ENCODE measurements at places on chromosomes 4 and X.

- DNase-seq = no peak
Measured at GRCh38 chrX:109343671-109344070, 138.2 kb downstream of the GUCY2F start.

DNA sequence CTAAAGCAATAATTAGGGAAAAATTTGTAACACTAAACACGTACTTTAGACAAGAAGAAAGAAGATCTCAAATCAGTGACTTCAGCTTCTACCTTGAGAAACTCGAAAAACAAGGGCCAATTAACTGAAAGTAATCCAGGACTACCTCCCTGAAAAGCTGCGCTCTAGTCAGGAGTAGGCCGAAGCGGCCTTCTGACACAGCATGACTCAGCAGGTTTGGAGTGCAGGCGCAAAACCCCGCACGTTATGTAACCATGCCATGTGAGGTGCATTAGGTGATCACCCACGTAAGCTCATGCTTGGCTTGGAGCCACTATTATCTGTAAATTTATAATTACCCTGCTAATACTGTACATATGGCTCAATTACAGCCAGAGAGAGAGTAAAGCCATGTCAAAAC is 52.8 kb upstream of the CCDC149 start:
- DNase-seq = no peak

DNA sequence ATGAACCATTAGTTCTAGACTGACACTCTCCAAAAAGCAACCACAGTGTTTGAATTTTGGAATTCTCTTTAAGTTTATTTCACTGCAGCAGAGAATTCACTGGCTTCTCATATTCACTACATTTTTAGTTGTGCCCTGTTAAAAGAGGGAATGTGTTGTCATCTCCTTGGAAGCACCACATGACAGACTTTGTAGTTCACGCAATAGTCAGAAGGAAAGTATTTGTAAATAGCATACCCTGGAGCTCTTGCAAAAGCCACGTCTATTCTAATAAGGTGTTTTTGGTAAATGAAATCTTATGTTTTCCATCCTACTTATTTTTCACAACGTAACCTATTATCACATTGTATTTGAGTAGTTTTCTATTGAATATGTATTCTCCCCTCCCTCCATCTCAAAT is 25.8 kb downstream of the DOCK11 start:
- no peak for DNase-seq

GRCh38 chrX:100696699-100697351 is 35.1 kb downstream of the SYTL4 start:
- no peak for DNase-seq

- no peak for DNase-seq
Measured at GRCh38 chr4:184269879-184270430, 52.3 kb upstream of the ENPP6 start.

DNA sequence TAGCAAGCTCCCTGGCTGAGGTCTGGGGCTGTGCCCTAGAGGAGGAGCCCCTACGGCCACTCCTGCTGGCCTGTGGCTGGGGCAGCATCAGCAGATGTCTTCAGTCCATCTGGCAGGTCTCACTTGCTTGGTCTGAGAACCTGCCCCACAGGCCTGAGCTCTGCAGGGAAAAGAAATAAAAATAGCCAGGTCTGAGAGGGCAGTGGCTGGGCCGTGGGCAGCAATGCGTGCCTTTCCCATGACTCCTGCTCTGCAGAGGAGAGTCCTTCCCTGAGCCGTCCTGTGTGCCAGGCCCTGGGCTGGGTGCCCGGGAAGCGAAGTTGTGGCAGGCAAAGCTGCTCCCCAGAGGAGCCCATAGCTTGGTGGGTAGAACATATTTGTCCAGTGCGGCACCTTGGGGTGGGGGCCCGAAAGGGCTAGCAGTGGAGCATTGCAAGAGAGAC is 11.3 kb upstream of the KIAA0232 start:
- peak; percentile 58 for DNase-seq

DNA sequence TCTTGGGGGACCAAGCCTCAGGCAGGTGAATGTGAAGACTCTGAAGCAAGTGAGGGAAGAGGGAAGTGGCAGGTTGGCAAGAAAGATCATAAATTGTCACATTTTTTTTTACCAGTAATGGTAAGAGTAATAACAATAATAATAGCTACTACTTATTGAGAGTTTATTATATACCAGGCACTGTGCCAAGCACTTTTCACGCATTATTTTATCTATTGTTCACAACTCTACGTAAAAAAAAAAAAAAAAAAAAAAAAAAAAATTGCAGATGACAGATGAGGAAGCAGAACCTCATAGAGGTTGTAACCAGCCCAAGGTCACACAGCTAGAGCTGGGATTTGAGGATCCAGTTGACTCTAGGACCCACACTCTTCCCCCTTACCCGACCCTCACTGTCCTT is 40.9 kb downstream of the TSC22D3 start:
- no peak for DNase-seq

Data from upper lobe of right lung (tissue), 1 donor.